ENCODE measurements at places on chromosomes 6 and 20. TPM values are rescaled to one million over a fixed set of nuclear protein-coding genes. Genes with fewer than 3 reads are reported as not detected.

DNA sequence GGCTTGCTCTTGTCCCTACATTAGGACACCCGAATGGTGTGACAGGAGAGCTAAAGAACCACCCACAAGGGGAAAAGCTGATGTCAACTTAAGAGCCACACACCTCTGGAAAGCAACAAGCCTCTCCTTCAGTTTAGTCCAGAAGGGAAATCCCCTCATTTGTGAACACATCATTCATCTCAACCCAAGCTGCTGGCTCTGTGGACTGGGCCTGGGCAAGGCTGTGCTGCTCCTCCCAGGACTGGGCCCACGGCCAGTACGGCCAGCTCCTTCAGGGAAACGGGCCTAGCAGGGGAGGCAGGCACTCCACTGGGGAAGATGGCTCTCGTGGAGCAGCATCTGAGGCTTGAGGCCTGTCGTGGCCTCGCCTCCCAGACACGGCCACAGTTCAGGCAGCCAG, 12.8 kb upstream of the SLC4A11 start:
- DNase-seq = no peak

GRCh38 chr6:25387483-25387882, 108.3 kb downstream of the CARMIL1 start:
- no peak for DNase-seq

GRCh38 chr20:2206957-2207769, 88.6 kb upstream of the TGM3 start:
- peak; percentile 95 for DNase-seq

- DNase-seq = no peak
Measured at GRCh38 chr6:134754013-134754690, 195.7 kb downstream of the ALDH8A1 start.

Gene TINAG
- total RNA-seq = not detected

DNA sequence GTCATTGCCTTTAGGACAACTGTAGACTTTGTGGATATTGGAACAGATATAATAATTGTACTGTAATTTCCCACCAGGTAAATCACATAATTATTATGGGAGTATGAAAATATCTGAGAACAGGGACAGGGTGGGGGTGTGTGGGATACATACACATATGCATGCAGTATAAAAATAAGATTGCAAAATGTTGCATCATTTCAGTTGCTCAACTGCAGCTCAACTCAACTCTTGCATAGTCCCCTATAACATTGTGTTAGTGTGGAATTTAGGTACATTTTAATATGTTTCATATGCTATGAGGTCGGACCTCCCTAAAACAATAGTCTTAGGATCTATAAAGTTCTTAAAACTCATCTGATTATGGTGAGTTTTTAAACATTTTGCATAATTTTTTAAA, 275.0 kb upstream of the FLRT3 start:
- DNase-seq = no peak

Gene FOXA2
- total RNA-seq = not detected

GRCh38 chr6:25165800-25166199, 113.4 kb upstream of the CARMIL1 start:
- no peak for DNase-seq

DNA sequence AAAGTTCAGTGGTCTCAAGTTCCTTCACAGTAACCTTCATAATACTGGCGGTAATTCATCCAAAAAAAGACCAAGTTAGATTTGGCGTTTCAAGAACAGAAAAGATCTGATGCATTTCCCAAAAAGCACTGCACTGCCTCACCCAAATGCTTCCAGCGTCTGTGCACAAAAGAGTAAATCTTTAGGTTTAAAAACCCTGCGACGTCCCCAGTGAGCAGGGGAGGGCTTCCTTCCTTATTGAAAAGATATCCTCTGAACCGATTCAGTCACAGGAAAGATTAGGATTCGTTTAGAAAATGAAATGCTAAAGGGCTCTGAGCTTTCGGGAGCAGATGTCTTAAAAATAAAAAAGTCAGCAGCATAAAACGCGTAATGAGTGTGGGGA, 654 bp downstream of the TBC1D7 start:
- DNase-seq = no peak

GRCh38 chr6:5639193-5639592, 367.5 kb downstream of the NRN1 start:
- DNase-seq = no peak

- DNase-seq = no peak
Measured at GRCh38 chr20:37649676-37650370, 44.0 kb upstream of the CTNNBL1 start.

GRCh38 chr6:25175681-25176080, 103.5 kb upstream of the CARMIL1 start:
- no peak for DNase-seq

Data from posterior vena cava (tissue), 2 donors.